ENCODE measurements at places on chromosomes 12 and 14.

GRCh38 chr14:31884238-31884637 is 192.9 kb upstream of the ARHGAP5 start:
- no peak for DNase-seq

DNA sequence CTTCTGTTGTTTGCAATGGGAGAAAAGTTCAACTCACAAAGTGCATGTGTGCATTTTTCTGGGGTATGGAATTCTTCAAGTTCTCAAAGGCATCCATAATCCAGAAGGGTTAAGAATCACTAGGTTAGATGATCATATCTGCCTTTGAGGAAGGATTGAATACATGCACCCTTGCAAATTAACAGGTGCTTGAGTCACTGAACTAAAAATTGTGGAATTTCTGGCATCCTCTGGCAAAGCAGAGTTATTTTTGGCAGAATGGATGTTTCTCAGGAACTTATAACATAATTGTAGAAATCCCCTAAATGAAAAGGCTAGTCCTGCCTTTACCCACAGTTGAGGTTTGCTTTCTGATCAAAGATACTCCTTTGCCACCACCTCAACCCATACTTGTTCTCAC is 136.5 kb upstream of the DYRK2 start:
- no peak for DNase-seq

DNA sequence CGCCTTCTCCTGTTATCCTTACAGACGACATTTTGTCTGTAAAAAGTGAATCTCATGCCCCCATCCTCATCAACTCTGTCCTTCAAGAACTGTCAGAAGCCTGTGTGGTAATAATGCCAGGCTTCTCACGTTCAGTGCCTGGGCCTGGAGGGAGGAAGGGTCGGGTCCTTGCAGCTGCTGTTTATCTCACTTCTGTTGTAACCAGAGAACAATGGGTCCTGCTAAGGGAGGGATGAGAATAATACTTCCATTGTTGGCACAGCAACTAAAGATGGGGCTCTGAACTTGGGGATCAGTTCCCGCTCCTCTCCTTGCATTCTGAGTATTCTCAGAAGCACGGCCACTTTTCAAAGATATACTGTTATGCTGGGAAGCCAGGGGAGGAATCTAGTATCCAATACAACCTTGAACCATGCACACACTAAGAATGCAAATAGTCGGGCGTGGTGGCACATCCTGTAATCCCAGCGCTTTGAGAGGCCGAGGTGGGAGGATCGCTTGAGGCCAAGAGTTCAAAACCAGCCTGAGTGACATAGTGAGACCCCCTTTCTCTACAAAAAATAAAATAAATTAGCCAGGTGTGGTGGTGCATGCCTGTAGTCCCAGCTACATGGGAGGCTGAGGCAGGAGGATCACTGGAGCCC is 38.8 kb upstream of the NINJ2 start:
- no peak for DNase-seq

GRCh38 chr12:92827836-92828431 is 101.2 kb downstream of the EEA1 start:
- no peak for DNase-seq

DNA sequence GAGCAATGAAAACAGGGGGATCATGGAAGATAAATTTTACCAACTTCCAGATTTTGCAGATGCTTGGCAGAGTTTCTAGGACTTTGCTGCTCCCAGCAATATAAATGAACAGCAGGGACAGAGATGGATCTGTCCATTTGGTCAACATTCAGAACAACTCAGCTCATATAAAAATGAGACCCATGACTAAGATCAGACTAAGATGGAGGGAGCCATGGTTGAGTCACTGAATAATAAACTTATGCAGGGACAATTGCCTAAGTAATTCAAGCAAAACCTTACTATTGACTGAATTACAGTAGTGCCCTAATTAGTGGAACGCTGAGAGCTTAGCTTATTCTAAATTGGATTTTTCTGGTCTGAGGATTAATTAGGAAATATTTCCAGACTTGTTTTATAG is 205.1 kb downstream of the SLC5A8 start:
- no peak for DNase-seq

- DNase-seq, result no peak
Observed at GRCh38 chr12:131764738-131765137, 53.8 kb downstream of the SFSWAP start.

DNA sequence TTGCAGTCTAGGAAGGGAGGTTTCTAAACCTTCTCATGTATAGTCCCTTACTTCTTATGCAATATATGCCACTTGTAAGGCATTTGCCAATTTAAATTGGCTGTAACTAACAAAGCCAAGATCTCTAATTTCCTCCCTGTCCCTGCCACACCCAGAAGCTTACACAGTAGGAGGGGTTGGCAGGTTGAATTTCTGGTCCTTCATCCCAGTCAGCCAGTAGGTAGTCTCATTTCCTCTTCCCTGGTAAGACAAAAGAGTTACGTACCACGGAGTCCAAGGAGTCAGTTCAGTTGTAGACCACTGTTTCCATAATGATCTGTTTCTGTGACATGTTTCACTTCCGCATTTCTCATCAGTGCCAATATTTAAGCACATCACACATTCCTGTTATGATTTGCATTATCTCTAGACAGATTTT is 47.0 kb upstream of the PLBD1 start:
- no peak for DNase-seq

GRCh38 chr14:21917699-21918436 is 244.2 kb upstream of the OR4E1 start:
- peak; percentile 28 for DNase-seq

- DNase-seq, result no peak
Observed at GRCh38 chr14:90626550-90626949, 189.7 kb downstream of the TTC7B start.

DNA sequence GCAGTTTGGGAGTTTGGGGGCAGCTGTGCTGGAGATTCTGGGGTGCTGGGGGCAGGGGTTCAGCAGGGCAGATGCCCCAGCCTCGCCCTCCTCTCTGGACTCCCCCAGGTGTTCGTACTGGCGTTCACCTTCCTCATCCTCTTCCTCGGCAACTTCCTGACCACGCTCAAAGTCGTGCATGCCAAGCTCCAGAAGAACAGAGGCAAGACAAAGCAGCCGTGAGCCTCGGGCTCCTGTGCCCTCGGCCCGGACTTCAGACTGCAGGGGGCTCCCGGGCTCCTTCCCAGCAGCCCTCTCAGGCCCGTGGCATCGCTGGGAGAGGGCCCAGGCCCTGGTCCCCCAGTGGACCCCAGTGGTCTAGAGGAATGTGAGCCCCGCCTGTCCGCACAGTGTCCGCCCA is 18.0 kb downstream of the RHOF start:
- DNase-seq, result no peak

DNA sequence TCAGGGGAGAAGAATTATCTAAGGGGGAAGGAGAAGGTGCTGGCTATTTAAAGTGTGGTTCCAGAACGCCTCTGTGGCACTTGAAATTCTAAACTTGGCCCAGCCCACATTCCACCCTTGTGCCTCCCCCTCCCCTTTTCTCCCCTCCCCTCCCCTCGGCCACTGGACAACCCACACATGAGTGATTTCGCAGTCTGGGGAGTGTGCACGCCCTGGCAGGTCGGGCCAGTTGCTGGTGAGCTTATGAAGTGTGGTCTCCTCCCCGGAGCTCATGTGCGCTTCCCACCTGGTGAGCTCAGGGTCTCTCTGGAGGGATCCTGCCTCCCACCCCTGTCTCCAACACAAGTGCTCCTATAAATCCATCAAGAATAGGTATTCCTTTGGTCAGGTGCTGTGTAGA is at the start of gene SLC6A13:
TSS of gene SLC6A13 (minus strand) at position 20 of the 400 bp plus-strand sequence. CDS start 2,784 bp downstream, outside the sequence.
- DNase-seq, result no peak

DNA sequence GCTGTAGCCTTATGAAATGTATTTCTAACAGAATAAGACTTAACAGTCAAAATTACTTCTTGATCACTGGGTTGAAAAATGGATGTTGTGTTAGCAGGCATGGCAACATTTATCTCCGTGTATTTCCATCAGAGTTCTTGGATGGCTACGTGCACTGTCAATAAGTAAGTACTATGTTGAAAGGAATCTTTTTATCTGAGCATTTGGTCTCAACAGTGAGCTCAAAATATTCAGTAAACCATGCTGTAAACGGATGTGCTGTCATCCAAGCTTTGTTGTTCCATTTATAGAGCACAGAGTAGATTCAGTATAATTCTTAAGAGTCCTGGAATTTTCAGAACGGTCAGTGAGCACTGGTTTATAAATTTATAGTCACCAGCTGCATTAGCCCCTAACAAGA is 15.5 kb downstream of the SCAF11 start:
- DNase-seq, result no peak

DNA sequence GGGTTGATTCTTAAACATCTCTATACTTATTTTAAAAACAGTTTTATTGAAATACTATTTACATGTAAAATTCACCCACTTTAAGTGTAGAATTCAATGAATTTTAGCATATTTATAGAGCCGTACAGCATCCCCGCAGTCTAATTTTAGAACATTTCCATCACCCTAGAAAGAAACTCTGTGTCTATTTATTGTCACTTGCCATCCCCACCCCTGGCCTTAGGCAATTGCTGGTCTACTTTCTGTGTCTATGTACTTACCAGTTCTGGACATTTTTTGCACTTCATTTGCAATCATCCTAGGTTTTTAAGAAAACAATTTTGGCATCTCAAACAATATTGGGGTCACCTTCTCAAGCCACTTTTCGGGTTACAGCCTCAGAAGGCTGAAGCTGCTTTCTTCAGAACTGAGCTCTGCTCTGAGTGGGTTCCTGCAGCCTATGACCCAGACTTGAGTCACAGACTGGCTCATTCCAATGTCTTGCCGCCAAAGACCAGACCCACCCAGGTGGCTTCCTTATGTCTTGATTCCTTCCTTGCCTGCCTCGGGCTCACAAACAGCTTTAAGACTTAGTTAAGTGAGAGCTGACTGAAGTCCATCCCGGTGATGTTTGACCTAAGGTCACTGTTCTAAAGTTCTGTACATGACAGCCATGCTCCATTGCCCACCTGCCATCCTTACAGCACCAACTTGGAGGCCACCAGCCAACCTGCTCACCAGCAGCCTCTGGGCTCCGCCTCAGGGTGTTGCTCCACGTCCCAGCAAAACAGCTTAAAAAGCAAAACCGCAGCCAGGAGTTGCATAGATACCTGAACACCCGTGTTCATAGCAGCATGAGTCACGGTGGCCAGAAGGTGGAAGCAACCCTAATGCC is 131.5 kb downstream of the CHST11 start:
- no peak for DNase-seq

- DNase-seq, result no peak
Observed at GRCh38 chr12:57166971-57167371, 19.6 kb upstream of the LRP1-AS start.

GRCh38 chr12:57842342-57843294 is 3.9 kb downstream of the CTDSP2 start:
- DNase-seq, result no peak

DNA sequence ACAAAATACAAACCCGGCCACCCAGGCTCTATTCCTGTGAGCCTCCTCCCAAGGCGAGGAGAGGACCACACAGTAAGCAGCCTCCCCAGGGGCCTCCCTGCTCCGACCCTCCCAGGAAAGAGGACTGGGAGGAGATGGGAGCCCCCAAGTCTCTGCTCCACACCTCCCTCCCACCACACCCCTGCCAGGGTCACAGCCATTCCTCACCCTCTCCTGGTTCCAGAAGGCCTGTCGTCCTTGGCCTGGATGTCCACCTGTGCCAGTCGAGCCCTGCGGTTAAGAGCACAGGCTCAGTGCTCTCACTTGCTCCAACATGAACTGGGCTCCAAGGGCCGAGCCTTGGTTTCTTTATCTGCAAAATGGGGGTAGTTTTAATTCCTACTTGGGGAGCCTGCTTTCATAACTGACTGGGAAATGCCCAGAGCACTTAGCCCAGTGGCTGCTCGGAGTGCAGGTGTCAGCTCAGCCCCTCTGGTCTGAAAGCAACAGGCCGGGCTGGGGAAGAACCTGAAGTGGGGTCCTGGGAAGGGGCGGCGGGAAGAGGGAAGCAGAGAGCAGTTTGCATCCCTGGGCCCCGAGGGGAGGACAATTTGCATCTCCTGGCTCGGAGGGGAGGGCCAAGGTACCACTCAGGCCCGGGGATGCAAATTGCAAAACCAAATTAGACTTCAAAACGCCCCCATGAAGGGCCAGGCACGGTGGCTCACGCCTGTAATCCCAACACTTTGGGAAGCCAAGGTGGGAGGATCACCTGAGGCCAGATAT is 23.6 kb downstream of the TCHP start:
- no peak for DNase-seq

DNA sequence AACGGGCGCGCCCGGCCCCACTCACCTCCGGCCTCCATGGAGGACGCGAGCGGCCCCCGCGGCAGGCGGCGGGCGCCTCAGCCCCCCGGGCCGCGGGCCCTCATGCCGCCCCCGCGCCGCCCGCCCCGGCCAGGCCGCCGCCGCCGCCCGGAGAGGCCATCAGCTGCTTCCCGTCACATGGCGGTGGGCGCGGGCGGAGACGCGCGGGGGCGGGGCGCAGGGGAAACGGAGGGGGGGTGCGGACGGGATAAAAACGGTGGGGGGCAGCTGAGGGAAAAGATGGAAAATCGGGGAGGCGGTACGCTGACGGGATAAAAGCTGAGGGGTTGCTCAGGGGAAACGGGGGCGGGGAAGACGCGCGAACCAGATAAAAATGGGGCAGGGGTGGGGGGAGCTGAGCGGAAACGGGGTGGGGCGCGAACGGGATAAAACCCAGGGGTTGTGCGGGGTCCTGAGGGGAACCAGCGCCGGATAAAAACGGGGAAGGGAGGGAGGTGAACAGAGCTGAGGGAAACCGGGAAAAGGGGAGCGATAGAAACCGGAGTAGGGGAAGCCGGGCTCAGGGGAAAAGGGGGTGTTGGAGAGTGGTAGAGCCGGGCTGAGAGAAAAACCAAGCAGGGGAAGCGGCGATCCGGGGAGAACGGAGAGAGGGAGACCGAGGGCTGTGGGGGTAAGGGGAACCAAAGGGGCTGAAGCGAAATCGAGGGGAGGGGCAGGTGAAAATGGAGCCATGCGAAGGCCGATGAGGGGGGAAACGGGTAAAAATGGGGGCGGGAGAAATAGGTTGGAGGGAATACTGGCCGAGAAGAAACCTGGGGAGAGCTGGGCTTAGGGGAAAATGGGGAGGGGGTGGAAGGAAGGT is at the start of gene WSB2:
TSS of gene WSB2 (minus strand) at position 169 of the 862 bp plus-strand sequence. CDS start at position 38, 131 bp downstream.
- DNase-seq, result no peak

DNA sequence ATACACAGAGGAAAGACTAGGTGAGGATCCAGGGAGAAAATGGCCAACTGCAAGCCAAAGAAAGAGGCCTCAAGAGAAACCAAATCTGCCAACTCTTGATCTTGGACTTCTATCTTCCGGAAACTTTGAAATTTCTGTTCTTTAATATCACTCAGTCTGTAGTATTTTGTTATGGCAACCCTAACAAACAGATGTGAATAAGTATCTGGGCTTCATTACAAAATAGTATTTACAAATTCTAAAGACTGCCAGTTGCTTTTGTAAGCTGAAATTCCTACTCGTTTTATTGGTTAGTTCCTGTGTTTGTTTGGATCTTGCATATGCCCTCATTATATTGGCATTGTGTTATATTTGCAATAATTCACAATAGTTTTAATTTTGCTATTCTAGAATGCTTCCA is 143.2 kb upstream of the USP15 start:
- DNase-seq, result no peak

GRCh38 chr12:9829982-9830381 is 2.7 kb downstream of the KLRF1 start:
- no peak for DNase-seq

Measured in NCI-H1930 (cell line).